ENCODE measurements at places on chromosomes 16 and 17.

GRCh38 chr17:59410049-59410437 lies 78.6 kb downstream of the YPEL2 start:
- no peak for DNase-seq

DNA sequence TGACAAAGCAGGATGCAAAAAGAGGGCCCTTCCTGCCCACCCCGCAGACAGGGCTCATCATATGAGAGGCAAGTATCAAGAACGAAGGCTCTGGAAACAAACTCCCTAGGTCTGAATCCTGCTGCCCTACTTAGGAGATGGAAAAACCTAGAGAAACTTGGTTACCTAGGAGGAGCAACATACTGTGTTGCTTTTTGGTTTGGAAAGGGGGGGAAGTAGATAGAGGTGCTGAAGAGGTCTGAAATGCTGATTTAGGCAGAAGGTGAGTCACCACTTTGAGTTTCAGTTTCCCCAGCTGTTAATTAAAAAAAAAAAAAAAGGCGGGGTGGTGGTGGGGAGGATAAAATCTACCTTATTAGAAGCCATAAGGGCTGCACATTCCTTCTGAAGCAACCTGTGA lies 1.5 kb downstream of the N4BP1 start:
- no peak for DNase-seq

- DNase-seq = no peak
Measured at GRCh38 chr16:69606985-69607384, 41.2 kb downstream of the NFAT5 start.

DNA sequence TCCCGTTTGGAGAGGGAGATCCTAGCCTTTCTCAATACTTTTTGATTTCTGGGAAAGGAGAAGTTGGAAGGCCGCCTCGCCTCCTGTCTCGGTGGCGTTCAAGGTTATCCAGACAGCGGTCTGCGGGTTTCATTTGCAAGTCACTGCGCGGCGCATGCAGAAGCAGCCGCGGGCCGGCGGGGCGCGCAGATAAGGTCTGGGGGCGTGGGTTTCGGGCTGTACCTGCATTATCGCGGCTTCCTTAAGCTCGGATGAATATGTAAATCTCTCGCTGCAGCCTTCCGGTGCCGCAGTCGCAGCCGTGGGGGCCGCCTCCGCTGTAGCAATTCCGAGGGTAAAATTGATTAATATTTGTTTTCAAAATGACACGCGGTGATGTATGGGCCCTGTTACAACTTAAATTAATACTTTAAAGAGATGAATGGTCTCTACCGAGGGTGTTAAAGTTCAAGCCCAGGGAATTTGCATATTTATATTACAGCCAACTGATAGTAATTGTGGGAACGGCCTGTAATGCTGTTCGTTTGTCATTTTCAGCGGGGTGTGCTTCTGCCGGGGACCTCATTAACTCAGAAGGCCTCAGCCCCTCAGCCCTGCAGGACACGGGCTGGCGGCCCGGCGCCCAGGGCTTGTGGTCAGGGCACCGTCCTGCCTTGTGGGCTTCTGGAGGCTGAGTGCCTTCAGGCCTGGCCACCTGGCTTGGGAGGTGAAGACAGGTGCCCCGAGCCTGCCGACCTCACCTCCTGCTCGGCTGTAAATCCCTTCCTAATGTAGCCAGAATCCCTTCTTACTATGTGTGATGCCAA lies 99.4 kb downstream of the CYLD start:
- DNase-seq = no peak

GRCh38 chr16:66914541-66914940 lies 4.1 kb downstream of the CDH16 start:
- DNase-seq = no peak

- no peak for DNase-seq
Measured at GRCh38 chr17:76354747-76355310, 1.1 kb upstream of the PRPSAP1 start.

GRCh38 chr17:17554266-17554665 lies 37.2 kb downstream of the PEMT start:
- DNase-seq = no peak

GRCh38 chr17:48003417-48004151 lies 32.7 kb downstream of the CDK5RAP3 start:
- no peak for DNase-seq

- no peak for DNase-seq
Measured at GRCh38 chr17:14745541-14745940, 444.7 kb downstream of the HS3ST3B1 start.

GRCh38 chr17:68085771-68086381 lies 50.3 kb downstream of the KPNA2 start:
- no peak for DNase-seq

DNA sequence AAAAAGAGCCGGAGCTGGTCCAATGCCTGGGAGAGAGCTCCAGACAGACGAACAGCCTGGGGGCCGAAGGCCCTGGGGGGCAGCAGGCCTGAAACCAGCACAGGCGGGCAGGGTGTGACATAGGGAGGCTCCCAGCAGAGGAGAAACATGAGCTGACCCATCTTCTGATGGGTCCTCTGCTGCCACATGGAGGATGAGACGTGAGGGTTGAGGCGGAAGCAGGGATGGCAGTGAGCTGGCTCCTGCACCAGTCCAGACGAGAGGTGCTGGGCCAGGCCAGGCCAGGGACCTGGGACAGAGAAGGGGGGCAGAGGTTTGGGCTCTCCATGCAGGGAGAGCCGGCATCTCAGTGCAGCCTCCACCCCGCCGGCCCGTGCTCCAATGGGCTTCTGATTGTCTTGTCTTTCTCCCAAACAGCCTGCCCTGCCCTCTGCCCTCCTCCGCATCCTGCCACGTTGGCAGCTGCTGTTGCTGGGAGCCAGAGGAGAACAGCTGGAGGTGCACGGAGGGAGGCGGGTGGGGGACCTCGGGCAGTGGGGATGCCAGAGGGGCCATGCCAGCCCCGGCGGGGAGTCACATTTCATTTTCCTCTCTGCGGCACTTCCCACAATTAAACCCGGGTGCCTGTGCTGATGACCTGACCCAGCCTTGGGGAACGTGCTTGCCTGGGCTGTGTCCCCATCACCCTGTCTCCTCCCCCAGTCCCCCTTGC lies 139.1 kb upstream of the GSE1 start:
- no peak for DNase-seq

- DNase-seq = no peak
Measured at GRCh38 chr17:5164436-5164835, 27.2 kb downstream of the ZNF594 start.

DNA sequence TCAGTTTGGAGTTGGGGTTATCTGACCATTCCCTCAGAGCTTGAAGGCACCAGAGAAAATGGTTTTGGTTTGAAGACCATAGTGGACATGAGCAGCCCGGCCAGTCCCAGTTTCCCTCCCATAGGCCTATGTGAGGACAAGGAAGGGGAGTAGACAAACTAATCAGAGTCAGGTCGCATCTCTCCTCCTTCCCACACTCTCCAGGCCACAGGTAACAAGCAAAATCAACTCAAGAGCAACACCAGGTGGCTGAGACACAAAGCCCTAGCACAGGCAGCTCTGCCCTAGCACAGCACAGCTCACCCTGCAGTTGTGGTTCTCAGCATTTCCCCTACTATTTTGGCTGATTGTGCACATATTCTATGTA lies 7.2 kb downstream of the SUPT4H1 start:
- DNase-seq = no peak

Measured in BJ (cell line).